ENCODE measurements at places on chromosomes 2 and 18.

- DNase-seq: no peak
Measured at GRCh38 chr2:141791521-141791920, 339.3 kb downstream of the LRP1B start.

DNA sequence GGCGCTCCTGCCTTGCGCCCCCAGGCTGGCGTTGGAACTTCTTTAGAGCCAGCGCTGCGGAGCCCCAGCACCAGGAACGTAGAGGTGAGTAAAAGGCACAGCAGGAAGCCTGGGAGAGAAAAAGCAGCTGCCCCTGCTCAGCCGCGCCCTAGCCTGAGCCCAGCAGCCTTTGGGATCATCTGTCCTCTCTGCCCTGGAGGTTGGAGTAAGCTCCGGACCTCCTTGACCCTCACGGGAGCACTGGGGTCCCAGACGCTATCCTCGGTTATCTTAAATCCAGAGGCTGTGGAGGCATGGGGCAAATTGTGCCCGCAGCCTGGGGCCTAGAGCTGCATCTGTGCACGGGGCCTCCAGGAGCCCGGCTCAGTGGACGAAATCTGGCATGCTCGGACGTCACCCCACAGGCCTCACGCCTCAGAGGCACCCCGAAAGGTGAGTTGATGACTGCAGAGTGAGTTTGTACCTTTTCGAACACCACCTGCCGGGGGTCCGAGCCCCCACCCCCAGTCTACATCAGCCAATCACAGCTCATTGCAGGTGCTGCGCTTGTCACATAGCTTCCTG is 1.6 kb upstream of the SLC66A2 start:
- DNase-seq: no peak

GRCh38 chr18:20971886-20972267 is 139.7 kb downstream of the ROCK1 start:
- no peak for DNase-seq

DNA sequence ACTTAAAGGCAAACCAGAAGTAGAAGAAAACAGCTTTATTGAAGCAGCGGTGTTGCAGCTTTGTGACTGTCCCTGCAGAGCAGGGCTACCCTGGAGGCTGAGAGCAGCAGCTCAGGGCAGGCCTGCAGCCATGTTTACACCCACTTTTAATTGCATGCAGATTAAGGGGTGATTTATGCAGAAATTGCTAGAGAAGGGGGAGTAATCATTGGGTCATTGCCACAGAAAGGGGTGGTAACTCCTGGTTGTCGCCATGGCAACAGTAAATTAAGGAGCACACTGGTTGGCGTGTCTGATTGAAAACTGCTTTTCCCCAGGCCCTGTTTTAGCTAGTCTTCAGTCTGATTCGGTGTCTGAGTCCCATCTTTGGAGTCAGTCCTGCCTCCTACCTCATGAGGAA is 195.4 kb upstream of the HDAC4 start:
- no peak for DNase-seq

GRCh38 chr2:203651621-203652020 is 54.8 kb upstream of the CD28 start:
- no peak for DNase-seq

- no peak for DNase-seq
Measured at GRCh38 chr2:223020971-223021675, 30.9 kb upstream of the KCNE4 start.

DNA sequence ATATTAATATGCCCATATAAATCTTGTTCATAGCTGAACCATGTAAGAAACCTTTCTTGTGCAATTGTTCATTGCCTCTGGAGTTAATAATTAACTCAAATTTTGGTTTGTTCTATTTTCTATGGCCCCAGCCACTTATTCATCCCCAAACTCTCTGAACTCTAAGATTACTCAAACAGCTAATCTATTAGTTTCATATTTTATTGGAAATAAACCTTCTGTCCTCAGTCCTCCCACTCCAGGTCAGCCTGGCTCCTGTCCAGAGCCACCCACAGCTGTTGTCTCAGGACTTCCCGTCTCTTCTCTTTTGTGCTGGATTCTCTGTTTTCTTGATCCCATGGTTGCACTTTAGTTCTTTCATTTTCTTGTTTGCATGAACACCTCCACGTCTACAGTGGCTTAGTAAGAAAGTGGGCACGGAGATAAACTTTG is 4.4 kb upstream of the RNF103 start:
- no peak for DNase-seq

DNA sequence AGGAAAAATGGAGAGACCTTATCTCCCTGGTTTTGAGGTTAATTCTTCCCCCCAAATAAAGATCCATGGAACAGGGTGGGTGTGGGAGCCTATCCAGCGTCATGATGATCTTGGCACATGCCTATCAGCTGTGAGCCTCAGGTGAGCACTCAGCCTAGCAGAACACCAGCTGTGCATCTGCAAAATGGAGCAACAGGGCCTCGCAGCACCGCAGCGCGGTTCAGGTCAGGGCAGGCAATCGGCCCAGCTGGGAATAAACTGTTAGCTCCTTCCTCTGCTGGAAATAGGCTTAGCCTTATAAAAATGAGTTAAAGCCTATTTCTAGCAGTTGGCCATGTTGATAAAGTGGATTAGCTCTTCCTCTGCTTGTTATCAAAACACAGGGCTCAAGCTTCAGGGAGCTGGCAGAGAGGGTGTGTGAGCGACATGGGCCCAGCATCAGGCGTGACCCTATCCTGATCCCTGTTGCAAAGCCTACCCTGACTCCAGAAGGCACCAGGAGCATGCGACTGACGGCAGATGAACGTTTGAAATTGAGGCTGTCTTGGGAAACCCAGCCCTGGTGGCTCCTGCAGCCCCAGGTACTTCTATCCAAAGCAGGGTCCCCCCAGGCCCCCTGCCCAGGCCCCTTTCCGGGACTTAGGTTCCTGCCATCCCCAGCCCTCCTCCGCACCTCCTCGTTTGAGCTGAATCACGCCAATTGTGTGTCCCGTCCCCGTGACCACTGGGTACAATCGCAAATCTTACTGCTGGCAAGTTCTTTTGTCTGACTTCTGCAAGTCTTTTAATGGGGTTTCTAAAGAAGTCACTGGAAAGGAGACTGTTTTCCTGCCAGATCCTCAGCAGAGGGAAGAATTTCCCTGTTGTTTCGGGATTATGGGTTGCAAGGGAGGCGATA is 35.4 kb downstream of the ARHGEF4 start:
- no peak for DNase-seq

- DNase-seq: no peak
Measured at GRCh38 chr2:71466301-71467179, 13.2 kb downstream of the DYSF start.

- DNase-seq: peak; percentile 50
Measured at GRCh38 chr2:68834737-68835376, 36.3 kb downstream of the BMP10 start.

DNA sequence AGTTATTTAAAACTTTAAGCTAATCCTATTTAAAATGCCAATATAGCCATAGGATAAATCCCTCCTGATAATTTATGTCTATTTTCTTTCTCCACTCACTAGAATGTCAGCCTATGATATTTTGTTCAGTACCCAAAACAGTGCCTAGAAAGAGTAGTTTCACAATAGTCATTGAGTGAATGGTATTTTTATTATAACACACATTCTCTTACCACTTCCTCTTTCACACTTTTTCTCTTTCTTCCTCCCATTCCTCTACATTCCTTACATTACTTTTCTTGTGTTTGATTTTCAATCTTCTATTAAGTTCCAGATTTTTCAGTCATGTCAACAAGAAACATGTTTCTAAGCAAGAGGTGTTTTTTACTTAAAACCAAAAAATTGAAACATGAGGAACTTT is 327.6 kb upstream of the UBE2E3 start:
- no peak for DNase-seq

DNA sequence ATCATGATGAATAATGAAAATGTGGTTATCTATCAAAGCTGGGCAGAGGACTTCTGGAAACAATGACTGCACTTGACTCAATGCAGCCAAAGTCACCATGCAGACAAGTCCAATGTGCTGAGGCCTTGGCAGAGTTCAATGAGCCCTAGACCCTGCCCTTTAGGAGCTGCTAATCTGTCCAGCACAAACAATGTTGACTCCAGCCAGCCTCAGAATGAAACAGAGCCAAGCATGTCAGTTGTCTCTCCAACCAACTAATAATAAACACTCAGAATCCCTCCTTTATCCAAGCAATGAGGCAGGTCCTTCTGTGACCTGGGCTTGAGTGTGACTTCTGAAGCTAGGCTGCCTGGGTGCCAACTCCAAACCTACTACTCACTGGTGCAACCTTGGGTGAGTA is 270.6 kb downstream of the BCL11A start:
- DNase-seq: no peak

- DNase-seq: no peak
Measured at GRCh38 chr2:200276472-200276871, 30.0 kb upstream of the SPATS2L start.

DNA sequence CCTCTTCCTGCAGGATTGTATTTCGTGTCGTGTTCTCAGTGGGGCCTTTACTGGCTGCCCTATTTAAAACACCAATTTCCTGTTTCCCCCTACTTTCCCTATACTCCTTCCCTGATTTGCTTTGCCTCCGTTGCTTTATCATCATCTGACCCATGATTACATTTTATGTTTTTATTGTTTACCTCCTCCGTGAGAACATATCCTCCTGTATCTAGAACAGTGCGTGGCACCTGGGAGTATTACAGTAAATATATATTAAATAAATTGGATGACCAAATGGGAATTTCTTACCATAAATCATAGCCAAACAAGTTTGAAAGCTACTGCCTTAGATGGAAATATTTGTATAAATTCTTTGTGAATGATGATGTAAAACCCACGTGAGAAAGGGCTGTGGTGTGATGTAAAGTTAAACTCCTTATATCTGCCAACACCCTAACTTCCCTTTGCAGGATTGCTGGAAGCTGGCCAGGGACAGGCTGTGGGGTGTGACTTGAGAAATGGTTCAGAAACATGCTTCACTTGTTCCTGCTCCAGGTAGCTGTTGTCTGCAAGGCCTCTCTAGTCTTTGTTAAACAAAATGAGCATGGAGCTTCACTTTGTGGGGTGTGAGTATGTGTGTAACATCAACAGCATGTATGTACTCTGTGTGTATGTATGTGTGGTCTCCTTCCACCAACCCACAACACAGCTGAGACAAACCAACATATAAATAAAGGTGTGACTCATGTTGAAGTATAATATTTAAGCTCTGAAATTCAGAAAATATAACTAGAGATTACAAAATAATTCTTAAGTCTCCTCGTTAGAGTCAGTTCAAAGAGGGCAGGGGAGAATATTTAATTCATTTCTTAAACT is 40.3 kb downstream of the LHCGR start:
- no peak for DNase-seq

DNA sequence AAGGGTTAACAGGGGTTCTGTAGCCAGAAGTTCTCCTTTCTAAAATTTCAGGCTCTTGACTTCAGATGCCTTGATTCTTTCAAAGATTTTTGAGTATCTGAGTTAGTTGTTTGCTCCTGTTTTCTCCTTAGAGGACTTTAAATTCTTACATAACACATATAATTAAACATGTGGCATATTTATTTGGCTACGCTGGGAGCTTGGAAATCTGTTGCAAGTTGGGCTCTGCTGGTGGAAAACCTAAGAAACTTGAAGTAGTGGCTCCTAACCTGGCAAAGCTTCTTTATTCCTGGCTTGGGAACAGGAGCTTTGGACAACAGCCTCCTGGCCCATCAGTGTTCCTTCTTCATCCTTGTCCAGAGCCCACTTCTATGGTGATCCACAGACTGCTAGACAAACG is 72.6 kb downstream of the VIT start:
- no peak for DNase-seq

DNA sequence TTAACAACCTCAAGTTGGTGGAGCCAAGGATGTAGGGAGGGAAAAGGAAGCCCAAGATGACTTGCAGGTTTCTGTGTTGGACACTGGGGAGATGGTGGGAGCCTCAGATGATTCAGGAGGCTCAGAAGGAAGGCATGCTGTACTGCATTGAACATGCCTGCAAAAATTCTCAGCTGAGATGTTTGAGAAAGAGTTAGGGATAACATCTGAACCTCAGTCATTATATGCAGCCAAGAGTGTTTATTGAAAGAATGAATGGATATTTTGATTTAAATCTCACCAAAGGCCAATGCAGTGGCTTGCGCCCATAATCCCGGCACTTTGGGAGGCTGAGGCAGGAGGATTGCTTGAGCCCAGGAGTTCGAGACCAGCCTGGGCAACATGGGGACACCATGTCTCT is 243.0 kb downstream of the MYCN start:
- no peak for DNase-seq
